ENCODE measurements at places on chromosomes 5 and 9.

DNA sequence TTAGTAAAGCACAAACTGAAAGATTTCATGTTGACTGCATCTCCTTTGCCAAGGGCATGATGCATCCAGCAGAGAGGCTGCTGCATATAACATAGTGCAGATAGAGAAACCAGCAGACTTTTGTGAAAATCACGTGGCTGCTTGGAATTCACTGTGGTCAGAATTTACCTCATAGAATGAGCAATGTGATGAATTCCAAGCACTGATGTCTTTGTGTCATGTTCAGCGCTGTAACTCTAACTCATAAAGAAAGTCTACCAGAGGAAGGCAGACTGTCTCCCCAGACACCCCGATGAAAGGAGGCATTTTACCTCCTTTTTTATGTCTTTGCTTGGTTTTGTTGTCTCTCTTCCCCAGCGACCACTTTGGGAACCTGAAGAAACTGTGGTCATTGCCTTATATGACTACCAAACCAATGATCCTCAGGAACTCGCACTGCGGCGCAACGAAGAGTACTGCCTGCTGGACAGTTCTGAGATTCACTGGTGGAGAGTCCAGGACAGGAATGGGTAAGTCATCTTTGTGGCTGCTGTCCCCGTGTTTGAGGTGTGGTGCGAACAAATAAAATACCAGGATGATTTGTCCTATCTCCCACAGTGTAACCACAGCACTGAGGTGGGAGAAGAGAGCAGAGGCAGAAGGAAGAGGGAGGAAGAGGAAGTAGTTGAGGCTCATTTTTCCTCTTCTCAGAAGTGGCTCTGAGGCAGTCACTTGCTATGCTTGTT lies 42.0 kb downstream of the ITK start:
- no peak for DNase-seq

DNA sequence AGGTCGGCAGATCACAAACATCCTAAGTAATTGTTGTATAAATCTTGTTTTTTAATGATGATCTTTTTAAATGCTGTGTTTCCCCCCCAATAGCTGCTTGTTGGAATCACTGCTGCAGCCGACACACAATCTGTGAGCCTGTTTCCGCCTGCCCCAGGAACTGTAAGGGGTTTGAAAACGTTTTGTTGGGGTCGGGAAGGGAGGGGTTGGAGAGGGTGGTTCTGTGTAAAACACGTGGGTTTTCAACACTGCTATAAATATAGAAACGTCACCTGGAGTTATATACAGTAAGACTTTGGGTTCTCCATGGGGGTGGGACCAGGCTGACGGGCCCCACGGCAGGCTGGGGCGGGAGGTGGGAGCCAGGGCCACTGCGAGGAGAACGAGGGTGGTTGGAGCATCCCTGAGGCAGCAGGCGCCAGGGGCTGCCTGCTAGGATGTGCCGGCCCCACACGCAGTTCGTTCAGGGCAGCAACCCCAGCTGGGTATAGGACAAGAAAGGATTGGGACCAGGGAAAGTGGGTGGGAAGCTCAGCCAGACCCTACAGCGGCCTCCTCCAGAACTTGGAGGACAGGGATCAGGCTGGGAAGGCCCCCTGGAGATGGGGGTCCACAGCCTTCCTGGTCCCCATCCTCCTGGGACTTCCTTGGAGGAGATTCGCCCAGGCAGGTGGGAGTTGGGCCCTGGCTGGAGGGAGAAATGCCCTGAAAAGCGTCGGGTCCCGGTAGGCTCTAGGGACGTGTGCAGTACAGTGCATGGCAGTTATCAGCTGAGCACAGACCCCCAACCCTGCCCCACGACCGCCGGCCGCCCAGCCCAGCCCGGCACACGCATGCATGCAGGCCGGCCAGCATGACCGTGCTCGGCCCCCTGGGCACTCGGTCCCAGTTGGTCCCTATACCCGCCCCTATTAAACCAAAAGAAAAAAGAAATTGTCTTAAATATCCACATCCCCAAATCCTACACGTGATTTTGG lies 9.7 kb downstream of the RNF44 start:
- no peak for DNase-seq

- no peak for DNase-seq
Measured at GRCh38 chr5:68196876-68197275, 18.7 kb upstream of the PIK3R1 start.

GRCh38 chr5:143601357-143601756 lies 197.9 kb upstream of the NR3C1 start:
- no peak for DNase-seq

GRCh38 chr5:111854186-111854585 lies 97.2 kb upstream of the NREP start:
- DNase-seq: no peak

DNA sequence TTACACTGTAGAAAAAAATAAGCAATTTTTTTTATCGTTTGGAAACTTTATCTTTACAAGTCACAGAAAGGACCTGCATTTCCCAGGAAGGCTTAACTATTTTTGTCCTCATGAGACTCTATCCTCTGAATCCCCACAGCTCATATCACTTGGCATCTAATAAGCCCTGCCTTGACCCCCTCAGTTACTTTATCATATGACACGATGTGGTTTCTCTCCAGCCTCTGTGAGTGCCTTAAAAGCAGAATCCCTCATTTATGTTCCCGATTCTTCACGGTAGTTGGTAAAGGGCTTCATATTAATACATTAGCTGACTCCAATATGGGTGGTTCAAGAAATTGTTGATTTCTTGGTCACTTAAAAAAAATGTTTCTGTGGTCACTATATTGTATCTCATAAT lies 296.6 kb upstream of the GRAMD2B start:
- no peak for DNase-seq

DNA sequence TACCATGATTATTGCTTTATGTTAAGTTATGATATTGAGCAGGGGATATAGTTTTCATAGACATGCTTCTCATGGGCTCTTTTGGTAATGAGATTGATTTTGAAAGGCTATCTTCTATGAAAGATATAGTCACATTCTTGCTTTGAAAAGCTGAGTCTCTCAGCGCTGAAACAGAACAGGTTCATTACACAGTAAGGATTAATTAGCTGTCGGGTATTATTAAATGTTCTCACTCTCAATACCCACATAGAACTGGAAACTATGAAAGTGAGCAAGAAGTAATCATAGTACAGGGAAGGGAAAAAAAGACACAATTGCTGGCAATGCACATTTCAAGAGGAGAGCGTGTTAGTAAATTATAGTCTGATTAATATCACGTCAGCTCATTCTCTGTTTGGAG lies 171.6 kb upstream of the GPR151 start:
- no peak for DNase-seq

GRCh38 chr9:135925496-135926133 lies 18.3 kb upstream of the CAMSAP1 start:
- peak; percentile 77 for DNase-seq

- no peak for DNase-seq
Measured at GRCh38 chr9:105742088-105742487, 47.7 kb downstream of the TMEM38B start.

- no peak for DNase-seq
Measured at GRCh38 chr5:115892021-115892420, 50.3 kb downstream of the AP3S1 start.

DNA sequence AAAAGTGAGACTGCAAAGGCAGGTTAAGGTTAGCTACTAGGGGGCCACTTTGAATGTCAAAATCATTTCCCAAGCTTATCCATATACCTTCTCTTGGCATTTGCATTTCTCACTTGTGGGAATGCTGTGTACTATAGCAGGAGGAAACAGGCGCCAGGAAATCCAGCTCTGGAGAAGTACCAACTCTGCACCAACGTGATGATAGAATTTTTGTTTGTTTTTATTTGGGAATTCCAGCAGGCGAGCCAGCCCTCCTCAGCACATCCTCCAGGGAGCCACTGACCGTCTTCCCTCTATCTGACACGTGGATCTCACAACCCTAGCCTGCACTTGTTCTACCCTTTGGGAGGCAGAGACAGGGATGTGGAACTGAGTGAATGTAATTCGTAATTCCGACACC lies 318.0 kb downstream of the ACTL7B start:
- no peak for DNase-seq

GRCh38 chr9:107263289-107263688 lies 19.8 kb upstream of the RAD23B start:
- no peak for DNase-seq

- DNase-seq: no peak
Measured at GRCh38 chr5:160485364-160485969, 63.8 kb downstream of the PTTG1 start.

GRCh38 chr9:137319739-137320551 lies 17.9 kb upstream of the NRARP start:
- no peak for DNase-seq

DNA sequence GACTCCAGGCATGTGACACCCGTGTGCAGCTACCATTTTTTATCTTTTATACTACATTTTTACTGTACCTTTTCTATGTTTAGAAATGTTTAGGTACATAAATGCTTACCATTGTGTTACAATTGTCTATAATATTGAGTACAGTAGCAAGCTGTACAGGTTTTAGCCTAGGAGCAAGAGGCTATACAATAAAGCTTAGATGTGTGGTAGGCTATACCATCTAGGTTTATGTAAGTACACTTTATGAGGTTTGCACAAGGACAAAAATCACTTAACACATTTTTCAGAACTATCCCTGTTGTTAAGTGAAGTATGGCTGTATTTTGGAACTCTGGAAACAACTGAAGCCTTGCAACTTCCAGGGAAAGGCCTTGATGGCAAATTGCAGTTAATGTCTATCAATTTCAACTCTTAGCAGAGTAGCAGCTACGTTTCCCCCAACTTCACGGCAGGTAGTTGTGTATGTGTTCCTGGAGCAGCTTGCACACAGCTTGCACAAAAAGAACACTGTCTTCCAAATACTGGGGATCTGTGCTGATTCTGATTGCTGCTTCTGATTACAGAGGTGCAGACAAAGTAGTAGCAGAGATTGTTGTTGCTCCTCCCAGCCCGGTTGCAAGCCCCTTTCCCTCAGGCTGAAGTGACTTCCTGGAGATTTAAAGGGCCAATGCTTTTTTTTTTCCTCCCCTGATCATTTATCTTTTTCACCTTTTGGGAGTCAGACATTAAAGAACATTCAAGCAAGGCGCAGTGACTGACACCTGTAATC lies 30.0 kb downstream of the SIL1 start:
- DNase-seq: no peak
